Naive B cell (primary cell): ENCODE measurements at places on chromosomes 3 and 15.

- DNase-seq = no peak
These were observed 242.1 kb downstream of the RAP2B start for GRCh38 chr3:153404157-153404556.

DNA sequence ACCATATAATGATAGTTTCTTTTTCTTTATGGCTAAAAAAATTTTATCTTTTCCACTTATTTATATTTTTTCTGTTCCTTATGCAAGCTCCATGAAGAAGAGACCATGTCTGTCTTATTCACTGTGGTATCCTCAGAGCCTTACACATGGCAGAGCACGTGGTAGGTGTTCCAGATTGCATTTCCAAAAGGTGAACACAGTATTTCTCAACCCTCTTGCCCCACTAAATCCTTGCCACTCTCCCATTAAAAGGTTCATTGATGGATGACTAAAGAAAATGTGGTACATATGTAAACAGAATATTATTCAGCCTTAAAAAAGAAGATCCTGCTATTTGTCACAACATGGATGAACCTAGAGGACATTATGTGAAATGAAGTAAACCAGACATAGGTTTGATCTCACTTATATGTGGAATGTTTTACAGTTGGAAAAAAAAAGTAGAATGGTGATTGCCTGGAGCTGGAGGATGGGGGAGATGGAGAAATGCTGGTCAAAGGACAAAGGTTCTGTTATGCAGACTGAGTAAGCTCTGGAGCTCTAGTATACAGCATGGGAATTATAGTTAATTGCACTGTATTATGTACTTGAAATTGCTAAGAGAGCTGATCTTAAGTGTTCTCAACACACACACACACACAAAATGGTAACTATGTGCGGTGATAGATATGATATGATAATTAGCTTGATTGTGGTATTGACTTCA lies 266.7 kb downstream of the CNTN3 start:
- DNase-seq = no peak

DNA sequence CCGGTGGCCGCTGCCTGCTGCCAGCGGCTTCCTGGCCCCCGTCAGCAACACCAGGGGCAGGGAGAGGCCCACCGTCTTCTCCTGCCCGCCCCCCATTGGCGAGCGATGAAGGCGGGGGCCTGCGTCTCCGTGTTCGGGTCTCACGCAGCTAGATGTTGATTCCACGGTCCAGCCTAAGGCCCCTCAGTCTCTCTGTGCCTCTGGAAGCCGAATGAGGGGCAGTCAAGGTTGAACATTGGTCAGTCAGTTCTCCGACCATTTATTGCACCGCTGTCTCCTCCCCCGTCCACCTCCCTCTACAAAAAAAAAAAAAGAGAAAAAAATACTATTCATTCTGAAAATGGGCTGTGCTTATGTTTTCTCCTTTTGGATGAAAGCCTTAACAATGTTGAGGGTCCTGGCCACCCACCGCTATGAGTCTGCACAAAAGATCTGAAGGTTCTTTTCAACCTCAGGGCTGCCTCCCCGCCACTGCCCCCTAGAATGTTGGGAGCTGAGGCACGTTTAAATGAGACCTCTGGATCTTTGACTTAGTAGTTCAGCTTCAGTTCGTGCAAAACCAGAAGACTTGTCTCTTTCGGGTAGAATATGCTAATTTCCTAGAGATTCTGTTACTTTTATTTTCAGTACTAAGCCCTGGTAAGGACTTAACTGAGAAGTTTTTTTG lies 736 bp downstream of the IREB2 start:
- no peak for DNase-seq

- DNase-seq = no peak
These were observed 16.0 kb downstream of the CMSS1 start for GRCh38 chr3:99833617-99834205.

DNA sequence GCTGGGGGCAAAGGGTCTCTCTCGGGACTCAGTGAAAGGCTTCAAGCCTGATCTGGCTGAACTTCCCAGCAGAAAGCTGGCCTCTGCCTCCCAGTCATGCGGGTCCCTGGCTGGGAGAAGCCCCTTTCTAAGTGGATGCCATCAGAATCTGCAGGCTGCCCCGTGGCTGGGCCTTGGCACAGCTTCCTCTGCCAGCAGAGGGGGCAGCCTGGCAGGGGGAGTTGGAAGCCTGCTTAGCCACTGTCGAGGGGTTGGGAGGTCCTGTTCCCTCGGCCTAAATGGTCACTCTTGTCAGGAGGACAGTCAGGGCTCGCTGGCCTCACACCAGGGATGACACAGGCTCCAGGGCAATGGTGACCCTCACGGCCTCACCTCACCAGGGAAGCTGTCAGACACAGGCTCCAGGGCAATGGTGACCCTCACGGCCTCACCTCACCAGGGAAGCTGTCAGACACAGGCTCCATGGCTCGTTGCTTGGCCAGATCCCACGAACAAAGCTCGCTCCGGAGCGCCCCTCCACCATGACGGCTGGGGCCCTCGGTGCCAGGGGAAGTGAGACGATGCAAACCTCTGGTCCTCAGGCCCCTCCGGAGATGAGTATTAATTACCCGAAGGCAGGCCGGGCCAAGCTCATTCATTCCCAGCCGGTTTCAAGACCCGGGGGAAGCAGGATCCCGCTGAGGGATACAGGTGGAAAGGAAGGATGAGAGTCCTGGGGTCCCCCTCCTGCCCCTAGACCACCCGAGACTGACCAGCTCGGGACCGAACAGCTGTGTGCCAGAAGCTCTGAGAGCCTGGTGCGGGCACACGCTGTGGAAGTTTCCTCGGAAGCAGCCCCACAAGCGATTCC lies 151.0 kb downstream of the CHSY1 start:
- DNase-seq = no peak

DNA sequence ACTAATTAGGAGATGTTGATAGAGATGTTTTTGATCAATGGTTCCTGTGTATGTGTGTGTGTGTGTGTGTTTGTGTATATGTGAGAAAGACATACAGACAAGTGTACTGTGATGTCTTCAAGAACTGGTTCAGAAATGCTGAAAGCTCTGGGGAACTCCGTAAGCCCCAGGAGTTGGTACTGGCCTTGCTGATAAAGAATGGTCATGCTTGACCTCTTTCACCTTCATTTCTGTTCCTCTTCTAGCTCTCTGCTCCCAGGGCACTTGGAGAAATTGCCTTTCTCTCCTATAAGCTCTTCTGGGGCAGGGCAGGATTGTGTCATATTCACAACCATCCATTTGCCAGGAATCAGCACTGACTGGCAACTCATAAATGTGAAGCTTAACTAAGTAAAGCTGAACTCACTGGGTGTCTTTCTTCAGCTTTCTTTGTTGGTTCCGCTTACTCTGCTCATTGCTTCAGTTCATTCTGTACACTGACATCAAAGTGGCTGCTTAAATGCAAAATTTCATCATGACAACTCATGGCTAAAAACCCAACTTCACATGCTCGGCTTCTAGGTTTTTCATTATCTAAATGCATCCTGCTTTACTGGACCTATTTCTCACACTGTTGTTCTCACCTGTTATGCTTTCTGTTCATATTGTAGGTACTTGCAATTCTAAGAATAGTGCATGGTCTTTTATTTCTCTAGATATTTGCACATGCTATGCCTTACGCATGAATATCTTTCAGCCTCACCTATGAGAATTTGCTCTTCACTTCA lies 162.1 kb upstream of the LYSMD4 start:
- no peak for DNase-seq

DNA sequence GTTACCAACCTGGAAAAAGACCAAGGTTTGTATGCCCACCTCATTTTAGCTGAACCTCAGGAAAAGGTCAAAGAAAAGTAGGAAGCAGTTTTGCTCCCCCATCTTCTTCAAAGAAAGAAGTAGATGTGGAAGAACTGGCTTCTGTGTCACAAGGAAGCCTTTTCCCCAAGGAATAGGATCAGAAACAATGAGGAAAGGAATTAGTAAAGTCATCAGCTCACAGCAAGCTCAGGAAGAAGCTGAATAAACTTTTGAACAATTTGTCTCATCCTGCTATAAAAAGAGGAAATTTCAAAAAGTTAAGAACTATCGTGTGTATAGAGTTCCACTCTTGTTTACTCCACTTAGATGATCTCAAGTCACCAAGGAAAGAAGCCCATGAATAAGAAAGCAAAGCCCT lies 174.2 kb downstream of the PDE8A start:
- DNase-seq = no peak

DNA sequence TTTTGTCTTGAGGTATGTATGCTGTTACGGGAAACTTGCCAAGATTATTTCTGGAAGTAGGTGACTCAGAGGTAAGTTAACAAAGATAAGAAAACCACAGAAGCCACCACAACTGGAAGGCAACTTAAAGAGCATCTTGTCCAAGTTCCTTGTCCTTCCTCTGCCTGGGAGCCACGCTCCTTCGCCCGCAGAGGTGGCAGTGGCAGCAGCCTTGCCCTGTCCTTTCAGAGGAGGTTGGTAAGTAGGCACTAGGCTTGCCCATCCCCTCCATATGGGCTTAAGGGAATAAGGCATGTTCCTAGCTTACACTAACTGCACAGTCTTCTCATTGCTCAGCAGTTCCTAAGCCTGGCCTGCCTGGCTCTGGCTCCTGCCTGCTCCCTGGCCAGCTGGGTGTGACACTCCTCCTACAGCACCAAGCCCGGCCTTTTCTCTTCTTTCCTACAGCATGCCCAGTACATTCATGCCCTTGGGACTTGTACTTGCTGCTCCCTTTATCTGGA lies 48.0 kb upstream of the RAB6B start:
- DNase-seq = no peak

DNA sequence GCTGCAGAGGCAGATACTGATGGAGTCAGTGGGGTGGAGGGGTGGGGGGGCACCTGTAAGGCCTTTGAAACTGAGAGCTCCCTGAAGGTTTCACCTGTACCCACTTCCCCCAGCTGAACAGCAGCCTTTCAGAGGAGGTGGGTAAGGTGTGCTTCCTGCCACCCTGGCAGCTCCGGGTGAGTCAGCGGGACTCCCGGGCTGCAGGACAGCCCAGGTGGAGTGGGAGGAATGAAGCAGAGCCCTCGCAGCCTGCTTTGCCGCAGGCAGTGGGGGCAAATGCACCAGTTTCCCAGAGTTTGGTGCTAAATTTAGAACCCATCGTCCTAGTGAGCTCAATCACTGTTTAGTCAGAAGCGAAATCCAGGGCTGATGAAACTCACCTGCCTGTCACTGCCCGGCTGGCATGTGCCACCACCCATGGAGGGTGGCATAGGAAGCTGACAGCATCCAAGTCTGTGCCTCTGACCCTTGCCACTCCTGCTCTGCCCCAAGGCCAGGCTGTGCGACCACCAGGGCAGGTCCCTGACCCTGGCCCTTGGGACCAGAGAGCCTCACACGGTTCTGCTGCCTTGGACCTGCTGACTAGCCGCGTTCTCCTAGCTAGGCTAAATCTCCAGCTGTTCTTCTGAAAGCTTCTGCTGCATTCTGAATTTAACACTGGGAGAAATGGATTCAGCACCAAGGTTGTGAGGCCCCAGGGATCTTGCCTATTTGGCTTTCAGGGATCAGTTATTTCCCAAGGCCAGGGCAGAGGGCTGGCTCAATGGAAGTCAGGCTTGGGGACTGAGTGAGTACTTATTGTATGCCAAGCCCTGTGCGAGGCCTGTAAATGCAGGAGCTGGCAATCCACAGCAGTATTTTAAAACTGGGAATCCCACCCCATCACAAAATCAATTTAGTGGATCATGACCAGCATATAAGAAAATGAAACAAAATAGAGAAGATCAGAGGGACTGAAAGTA lies 67.3 kb upstream of the RASGRF1 start:
- DNase-seq = no peak

GRCh38 chr3:178850450-178851190 lies 221.0 kb downstream of the ZMAT3 start:
- DNase-seq = no peak

- DNase-seq = no peak
These were observed 69.3 kb downstream of the RAB11A start for GRCh38 chr15:65938604-65939003.

- DNase-seq = no peak
These were observed 57.6 kb downstream of the TMEM44 start for GRCh38 chr3:194575484-194576210.

DNA sequence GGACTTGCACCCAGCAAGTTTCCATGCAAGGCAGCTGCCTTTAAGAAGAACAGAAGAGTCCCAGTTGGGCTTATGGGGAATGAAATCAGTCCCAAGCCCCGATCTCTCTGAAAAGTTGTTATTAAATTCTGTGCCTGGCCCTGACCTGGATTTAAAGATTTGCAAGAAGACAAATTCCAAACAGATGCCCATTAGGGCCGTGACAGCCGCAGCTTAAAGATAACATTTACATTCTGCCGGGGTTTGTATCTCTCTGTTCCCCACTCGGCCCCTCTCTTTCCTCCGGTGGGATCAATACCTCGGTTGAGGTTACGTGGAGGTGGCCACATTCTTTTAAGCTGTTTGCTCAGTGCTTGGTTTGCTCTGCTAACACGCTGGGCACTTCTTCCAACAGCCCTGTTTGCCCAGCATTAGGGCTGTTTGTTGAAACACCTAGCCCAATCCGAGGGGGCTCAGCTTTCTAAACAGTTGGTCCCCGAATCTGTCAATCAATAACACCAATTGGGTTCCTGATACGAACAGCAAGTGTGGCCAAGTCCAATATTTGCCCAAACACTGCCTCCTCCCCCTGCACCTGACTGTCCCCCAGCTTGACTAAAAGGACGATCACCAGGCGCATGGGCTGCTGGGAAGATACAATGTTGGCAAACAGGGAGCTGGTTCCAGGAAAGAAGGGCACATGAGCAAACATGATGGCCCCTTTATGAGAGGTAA lies 108.6 kb downstream of the RPLP1 start:
- DNase-seq = no peak

DNA sequence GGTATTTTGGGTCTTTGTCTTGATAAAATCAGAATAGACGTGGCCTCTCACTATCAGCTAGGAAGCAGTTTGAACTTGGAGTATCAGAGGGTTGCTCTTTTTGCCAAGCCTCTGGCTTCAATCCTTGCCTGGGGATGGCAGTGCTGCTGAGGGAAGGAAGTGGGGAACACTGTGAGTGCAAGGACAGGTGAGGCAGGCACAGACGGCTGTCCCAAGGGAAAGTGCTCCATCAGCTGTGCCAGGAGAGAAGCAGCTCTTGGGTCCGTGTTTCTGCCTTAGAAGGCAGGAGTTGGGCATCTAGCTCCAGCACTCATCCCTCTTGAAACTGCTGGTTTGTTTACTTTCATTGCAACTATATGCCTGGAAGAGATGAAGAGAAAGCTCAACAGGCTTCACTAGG lies 33.2 kb downstream of the PML start:
- DNase-seq = no peak

DNA sequence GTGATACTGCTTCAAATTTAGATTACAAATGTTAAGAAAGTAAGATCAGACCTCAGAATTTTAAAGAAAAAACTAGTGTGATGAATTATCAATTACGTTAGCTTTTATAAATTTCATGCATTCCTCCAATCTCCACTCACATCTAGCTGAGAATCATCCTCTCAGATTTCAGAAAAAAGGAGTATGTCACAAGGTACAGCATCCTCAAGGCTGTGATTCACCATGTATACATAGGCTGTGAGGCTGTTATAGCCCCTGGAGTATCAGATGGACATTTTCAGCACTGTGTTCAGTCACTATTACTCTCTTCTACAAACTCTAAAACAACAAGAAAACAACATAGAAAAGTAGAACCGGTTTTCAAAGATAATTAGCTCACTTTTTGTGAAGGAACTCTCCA lies 214.4 kb downstream of the PCCB start:
- DNase-seq = no peak
